ENCODE measurements at places on chromosomes 3 and 15. TPM values are rescaled to one million over a fixed set of nuclear protein-coding genes. Genes with fewer than 3 reads are reported as not detected.

DNA sequence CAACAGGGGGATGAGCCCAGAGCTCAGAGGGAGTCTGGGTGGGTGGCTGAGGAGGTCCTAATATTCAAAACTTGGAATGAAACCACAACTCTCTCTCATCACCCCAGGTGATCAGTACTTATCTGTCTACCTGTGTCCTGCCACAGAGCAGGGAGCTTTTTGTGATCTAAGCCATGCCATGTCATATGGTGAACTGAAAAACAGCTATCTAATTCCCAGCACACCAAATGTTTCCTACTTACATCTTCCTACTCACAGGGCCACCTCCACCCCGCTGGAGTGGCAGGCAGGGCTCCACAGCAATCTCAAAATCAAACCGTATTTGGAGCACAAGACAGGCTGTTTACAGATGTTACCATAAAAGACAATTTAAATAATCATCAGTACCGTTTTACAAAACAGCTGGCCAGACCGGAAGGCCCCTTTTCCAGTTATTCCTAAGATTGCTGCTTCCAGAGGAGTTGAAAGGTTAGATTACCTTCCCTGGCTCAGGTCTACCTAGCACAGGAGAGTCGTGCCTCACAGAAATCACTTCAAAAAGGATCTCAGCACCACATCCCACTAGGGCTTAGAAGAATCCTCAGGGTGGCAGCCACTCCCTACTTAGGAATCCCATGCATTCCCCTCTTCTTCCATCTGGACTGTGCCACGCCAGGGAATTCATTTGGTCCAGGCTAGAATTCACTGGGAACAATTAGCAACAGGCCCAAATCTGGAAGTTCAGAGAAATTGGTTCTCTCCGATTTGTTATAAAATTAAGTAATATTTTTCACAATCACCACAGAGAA is 226.6 kb upstream of the IL12A start:
- no peak for DNase-seq

- no peak for DNase-seq
These were observed 44.4 kb upstream of the TEX9 start for GRCh38 chr15:56320861-56321260.

DNA sequence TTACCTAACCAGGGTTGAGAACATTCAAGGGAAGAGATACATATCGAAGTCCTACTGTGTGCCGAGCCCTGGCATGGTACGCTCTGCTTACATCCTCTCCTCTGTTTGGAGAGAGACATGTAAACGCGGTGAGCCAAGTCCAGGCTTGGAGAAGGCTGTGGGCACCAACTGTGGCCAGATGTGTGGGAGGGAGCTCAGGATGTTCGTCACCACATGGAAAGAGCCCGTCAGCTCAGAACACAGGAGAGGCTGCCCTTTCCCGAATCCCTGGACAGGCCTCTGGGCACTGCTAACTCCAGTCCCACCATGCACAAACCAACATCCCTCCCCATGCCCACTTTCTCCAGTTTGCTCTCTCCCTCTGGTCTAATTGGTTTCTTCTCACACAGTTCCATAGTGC is 43.0 kb downstream of the MESD start:
- peak; percentile 47 for DNase-seq

- DNase-seq: no peak
These were observed 2.5 kb upstream of the GANC start for GRCh38 chr15:42270551-42270950.

DNA sequence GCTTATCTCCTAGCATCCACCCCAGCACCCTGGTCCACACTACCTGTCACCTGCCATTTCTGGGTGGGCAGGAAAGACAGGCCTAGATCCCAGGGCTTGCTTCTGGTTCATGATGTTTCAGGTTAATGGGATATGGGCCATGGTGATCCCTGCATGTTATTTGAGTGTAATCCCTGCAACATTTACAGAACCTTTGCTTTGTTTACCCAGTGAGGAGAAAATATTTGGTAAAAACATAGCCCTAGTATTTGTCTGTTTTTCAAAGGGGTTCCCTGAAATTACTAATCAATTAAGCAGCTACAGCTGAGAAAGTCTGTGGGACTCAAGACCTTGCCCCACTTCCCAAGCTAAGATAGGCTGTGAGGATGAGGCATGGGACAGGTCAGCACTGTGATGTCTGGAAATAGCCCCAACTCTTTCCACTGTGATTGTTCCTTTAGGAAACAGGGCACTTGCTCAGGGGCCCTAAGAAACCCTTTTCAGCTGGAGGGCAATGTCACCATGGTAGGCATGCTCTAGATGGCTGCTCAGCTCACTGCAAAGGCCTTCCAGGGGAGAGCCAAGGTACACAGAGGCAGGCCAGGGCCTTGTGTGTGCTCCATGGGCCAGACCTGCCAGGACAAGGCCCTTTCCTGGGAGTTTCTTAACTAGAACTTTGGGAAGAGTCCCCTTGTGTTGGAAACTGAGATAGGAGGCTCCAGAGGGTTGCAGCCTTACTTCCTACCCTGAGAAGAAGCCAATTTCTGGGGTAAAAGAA is 11.1 kb downstream of the TRANK1 start:
- DNase-seq: peak; percentile 32

DNA sequence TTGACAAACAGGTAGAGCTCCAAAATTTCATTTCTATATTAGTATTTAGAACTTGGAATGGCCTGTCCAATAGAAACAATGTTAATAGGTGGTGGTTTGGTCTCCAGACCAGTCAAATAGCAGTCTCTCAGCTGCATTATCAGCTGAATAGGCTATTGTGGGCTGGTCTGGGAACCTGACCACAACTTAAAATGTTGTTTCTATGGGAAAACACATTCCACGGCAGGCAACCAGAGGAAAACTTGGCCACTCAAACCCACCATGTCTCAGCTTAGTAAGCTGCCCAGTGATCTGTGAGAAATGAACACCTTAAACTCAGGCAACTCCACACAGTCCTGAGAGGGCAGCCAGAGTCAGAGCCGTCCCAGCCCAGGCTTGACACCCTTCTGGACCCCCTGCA is 20.4 kb downstream of the FBN1 start:
- no peak for DNase-seq

DNA sequence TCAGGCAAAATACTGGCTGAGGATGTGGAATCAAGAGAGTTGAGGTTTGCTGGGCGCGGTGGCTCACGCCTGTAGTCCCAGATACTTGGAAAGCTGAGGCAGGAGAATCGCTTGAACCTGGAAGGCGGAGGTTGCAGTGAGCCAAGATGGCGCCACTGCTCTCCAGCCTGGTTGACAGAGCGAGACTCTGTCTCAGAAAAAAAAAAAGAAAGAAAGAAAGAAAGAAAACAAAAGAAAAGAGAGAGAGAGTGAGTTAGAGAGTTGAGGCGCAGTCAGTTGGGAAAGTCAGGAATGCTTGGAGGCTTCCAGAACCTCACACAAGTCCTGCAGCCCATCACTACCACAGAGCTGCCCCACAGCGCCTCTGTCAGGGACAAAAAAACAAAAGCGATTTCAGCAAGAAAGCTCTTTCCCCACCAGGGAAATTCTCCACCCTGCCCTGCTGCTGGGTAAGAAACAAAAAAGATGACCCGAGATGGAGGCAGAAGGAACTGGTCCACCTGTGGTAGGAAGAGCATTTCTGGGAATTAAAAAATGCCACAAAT is 13.8 kb downstream of the HDC start:
- DNase-seq: no peak

GRCh38 chr15:76059320-76060117 is at the start of gene TMEM266:
TSS of gene TMEM266 (plus strand) at chr15:76059985. CDS start at chr15:76134264, 74,279 bp downstream.
- DNase-seq: no peak

GRCh38 chr3:25460751-25461150 is 32.7 kb downstream of the RARB start:
- no peak for DNase-seq

DNA sequence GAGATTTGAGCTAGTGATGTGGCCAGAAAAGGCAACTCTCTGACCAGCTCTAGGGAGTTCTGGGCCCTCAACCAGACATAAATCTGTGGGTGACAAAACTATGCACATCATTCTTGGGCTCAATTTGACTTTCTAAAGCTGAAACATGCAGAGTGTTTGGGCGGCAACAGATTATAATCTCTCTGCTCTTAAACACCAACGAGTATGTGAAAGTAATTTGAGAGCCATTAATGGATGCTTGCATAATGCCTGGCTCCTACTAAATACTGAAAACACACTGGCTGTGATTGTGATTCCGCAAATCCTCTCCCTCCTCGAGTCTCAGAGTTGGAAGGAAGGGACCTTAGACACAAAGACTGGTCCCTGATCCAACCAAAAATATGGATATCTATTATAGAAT is 186.7 kb downstream of the UACA start:
- no peak for DNase-seq

DNA sequence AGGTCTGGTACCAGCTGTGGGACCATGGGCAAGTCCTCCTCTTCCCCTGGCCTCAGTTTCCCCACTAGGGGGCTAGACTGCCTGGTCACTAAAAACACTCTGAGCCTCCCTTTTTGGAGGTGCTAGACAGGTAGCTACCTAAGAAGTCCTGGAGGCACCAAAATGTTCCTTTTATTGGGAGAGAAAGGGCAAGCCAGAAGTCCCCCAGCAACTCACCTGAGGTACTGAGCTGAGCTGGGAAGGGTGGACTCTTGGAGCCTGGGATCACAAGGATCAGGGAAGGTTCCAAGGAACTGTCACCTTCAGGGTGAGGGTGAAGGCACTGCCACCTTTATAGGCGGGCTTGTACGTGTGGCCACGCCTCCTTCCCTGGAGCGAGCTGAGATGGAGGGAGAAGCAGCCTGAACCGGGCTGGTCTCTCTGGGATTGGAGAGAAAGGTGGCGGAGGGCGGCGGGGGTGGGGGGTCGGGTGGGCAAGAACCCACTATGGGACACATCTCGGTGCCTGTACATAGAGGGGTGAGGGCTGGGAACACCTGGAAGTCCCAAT is at the start of gene CYP1A1:
TSS of gene CYP1A1 (minus strand) at position 304 of the 550 bp plus-strand sequence. CDS start 2,431 bp downstream, outside the sequence.
- no peak for DNase-seq

DNA sequence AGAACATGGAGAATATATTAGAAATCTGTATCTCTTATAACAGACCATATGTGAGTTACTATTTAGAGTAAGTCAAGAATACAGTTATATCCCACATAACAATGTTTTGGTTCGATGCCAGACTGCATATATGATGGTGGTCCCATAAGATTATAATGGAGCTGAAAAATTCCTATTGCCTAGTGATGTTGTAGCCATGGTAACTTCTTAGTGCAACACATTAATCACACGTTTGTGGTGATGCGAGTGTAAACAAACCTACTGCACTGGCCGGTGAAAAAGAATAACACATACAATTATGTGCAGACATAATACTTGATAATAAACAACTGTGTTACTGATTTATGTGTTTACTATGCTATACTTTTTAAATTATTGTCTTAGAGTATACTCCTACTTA is 69.8 kb upstream of the MNS1 start:
- DNase-seq: no peak

DNA sequence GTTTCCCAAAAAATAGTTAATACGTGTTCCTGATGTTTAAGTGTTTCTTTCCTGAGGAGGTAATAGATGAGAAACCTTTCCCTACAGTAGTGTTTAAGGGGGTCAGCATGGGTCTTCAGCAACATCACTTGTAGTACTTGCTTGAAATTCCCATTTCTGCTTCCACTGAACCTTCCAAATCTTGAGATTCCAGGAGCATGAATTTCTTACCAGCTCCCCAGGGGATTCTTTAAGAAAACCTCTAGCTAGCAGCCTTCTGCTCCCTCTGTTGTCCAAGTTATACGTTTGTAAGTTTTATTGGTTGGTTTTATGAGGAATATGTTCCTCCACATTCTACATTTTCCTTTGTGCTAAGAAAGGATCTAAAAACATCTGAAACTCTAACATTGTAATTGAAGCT is 38.2 kb upstream of the ACP3 start:
- DNase-seq: no peak

DNA sequence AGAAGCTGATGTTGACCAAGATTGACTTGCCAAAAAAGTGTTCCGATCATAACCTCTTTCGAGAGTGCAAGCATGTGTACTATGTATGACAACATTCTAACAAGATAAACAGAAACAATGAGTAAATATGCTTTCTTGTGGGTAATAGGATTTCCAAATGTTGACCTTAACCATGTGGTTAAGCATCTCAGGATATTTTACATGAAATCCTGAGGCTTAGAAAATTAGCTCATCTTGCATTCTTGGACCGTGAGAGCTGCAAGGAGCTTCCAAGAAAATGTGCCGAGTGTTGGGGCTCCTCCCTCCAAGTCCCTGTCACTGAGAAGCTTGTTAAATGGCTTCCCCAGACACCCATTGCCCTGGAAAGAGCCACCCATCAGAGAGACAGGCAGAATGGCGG is 50.1 kb downstream of the C3orf20 start:
- no peak for DNase-seq

DNA sequence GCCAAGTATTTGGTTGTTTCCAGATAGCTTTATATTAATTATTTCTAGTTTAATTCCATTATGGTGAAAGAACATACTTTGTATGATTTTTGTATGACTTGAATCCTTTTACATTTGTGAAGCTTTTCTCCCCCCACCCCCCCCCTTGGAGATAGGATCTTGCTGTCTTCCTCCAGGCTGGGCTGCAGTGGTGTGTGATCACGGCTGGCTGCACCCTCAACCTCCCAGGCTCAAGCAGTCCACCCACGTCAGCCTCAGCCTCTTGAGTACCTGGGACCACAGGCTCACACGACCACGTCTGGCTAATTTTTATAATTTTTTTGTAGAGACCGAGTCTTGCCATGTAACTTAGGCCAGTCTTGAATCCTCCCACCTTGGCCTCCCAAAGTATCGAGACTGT is 29.5 kb downstream of the ARL8B start:
- DNase-seq: no peak

DNA sequence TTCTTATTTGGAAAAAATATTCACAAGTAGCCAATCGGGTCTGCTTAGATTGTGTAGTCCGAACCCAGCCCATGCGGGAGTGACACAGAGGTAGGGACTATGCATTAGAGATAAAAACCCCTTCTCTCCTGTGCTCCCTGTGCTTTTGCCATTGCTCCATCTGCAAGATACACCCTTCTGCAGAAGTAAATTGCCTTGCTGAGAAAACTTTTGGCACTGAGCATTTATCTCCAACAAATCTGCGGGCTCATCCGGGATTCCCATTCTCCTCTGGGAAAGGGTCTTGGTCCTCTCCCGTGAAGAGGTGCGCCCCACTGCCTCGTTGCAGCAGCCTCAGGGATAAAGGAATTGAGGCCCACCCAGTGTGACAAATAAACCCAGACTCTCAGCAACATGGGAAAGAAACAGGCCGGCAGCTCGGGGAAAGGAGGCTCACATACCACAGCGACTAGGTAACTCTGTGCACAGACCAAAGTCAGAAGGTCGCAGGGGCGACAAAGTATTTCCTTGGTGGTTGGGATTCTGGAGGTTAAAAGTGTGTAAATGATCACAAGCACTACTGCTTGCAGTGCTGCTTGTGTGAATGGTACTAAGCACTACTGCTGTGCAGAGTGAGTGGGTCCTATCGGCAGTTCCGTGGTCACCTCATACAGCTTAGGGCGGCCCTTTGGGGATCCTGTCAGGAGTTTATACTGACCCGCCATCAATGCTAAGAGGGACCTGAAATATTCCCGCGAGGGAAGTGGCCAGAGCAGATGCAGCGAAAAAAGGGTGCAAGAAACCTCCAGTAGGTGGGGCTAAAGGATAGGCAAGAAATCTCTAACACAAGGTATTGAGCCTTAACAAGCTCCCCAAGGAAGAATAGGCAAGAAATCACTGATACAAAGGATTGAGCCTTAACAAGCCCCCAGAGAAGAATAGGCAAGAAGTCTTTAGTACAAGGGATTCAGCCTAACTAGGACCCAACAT is 54.3 kb downstream of the GSK3B start:
- DNase-seq: no peak

GRCh38 chr15:89130201-89130600 is 41.9 kb downstream of the ABHD2 start:
- DNase-seq: no peak

The OXTR gene
- 0.47 TPM for total RNA-seq

The AP3B2 gene
- total RNA-seq: 0.51 TPM

The TRH gene
- 0.55 TPM for total RNA-seq

The GLCE gene
- 7.0 TPM for total RNA-seq

The LRTM1 gene
- not detected for total RNA-seq

Data from right atrium auricular region (tissue), 2 donors.